ENCODE measurements at places on chromosomes 1 and 21.

- DNase-seq: no peak
Measured at GRCh38 chr1:109914587-109915240, 4.1 kb downstream of the CSF1 start.

GRCh38 chr1:43537423-43538142 is 6.9 kb downstream of the PTPRF start:
- peak; percentile 39 for DNase-seq

DNA sequence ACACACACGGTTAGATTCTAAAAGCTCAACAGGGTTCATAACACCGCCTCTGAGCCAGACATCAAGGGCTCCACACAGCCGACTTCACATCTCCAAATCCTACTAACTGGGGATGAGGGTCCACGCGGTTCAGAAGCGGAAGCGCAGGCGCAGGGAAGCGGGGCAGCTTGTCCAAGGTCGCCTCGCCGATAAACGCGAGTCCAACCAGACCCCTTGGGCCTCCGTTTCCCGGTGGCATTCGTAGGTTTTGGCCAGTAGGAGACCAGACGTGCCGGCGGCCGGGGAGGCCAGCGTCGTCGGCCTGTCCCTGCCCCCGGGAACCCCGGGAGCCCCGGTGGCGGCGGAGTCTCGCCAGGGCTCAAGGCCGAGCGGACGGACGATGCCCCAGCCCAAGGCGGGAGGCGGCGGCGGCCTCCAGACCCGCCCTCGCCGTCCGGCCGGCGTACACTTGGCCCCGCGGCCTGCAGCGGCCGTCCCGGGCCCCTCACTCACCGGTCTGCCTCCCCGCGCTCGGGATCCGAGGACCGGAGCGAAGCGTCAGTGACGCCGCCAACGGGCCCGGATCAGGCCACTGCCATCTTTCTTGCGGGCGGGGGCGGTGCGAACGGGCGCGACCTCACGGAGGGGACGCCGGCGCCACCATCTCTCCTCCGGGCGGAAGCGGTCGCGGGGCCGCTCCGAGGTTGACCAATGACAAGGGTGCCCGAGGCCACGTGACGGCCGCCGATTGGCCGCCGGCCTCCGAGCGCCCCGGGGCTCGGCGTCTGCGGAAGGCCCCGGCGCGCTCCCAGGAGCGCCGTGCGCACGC is at the start of gene SDF4:
Gene SDF4 (minus strand): TSS at position 602 of the 808 bp plus-strand sequence. CDS start 3,229 bp downstream, outside the sequence.
- DNase-seq: peak; percentile 99

DNA sequence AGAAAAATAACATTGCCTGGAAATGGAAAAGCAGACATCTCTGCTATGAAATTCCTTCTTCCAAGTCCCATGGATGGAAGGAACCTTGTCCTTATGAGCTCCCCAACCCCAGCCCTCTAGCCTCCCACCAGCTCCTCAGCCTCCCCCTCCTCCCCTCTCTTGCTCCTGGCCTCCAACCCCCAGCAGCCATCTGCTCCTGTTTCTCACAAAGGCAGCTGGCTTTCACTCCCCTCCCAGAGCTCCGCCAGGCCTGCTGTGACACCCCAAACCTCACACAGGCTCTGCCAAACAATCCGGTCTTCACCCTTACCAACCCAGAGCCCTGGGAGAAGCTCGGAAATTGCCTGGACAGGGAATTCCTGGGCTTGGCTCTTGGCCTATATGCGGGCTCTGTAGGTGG is 69.2 kb downstream of the KLHDC7A start:
- no peak for DNase-seq

- DNase-seq: no peak
Measured at GRCh38 chr1:17210176-17210575, 5.2 kb downstream of the PADI1 start.

DNA sequence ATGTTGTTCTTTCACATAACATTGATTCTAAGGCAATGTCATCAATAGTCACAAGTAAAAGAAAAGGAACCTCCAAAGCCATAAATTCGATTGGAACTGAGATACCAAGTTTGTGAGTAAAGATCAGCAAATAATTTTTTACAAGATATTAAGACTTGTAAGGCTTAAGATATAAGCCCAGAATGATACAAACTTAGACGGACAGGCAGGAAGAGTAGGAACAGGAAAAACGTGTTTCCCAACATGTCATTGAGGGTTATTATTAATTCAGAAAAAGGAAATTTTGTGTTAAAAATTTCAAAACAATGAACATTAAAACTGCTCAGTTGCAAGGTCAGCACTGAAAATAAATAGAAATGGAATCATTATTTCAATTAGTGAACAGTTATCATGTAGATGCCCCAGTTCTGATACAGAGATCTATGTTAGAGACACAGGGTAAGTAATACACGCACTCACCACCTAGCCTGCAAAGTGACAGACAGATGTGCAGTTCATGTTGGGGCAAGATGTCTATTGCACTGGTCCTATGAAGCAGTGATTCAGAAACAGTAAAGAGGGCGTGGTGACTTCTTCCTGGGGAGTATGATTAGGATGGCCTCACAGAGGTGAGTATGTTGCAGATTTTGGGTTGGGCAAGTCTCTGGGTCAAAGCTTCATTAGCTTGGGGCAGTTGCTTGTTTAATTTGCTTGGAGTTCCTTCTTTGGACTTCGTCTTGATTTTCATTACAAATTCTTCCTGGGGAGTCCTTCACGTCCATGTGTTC is 284.4 kb downstream of the SETD4 start:
- no peak for DNase-seq

DNA sequence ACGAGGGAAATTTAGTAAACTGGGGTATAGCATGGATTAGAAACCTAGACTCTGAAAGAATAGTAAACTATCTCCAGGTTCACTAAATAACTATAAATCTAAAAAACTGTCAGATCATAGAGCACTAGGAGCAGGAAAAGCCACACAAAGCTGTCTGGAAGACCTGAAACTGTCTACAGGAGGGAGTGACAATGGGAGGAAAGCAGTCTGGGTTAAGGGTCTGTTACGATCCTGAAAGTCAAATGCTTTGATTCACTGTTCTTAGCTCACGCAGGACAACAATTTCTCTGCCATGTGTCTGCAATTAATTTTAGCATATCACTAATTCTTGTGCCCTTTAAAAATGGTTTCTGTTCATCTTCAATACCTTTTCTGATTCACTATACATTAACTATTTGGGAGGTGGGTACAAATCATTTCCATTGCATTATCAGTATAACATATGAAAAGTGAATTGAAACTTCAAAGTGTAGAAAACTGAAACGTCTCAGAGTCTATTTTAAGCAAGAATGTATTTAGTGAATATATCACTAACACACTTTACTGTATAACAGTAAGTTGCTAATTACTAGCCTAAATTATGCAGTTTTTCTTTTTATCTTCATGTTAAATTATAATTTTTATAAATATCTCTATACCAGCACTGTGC is 18.4 kb downstream of the CEP170 start:
- DNase-seq: no peak

GRCh38 chr1:9111957-9112356 is 16.9 kb downstream of the GPR157 start:
- no peak for DNase-seq

GRCh38 chr1:39416609-39417008 is 74.8 kb upstream of the BMP8A start:
- no peak for DNase-seq

DNA sequence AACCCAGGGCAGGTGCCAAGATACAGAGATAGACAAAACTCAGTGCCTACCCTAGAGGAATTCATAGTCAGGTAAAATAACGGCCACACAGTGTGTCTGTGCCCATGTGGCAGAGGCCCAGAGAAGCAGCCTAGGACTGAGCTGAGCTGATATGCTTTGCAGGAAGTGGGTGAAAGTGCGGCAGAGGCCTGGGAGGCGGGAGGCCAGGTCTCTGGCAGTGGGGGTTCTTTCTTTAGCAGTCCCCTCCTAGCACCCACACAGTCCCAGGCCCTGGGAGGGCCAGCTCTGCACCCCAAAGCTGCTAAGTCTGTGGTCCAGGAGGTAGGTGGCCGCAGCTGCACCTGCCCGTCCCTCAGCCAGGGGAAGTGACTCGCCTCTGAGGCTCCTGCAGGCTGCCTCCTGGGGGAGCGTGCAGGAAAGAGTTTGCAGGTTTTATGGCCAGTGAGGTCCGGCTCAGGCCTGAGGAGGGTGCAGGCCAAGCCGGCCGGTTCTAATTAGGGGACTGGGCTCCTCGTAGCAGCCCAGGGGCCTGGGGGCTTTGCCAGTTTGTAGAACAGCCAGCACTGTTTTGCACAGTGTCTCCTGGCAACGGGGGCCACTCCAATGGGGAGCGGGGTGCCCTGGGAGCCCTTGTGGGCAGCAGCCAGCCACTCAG is 107.9 kb downstream of the SPSB1 start:
- DNase-seq: no peak

GRCh38 chr1:89310505-89310904 is 37.8 kb upstream of the GBP5 start:
- no peak for DNase-seq
